ENCODE measurements at places on chromosomes 7 and 10.

DNA sequence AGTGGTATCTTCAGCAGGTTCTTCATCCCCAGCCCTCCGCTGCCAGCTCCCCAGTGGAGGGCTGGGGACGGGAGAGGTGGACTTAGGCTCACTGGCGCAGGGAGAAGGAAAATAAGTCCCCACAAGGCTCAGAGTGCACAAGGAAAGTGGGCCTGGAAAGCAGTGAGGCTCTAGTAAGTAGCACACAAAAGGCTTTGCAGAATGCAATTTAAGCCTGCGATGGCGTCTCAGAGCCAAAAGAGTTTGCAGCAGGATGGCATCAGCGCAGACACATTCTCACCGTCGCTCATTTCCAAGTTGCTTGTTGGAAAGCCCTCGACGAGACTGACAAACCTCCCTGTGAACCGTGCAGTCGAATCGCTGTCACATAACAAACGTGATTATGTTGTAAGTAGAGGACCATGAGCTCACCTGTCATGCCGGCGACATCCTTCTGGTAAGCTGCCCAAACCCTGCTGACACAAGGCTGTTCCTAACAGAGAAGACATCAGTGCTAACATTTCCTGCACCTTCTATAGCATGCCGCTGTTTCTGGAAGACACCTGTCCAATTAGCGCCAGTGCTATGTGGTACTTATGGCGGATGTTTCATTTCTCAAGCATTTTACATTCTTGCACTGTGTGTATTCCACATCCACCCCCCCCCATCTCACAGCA is 98.3 kb upstream of the NPVF start:
- no peaks in the 10 kb centered on the region for H3K36me3 ChIP-seq
- no peaks in the 10 kb centered on the region for H3K27me3 ChIP-seq
- no peak overlapping the region for H3K27ac ChIP-seq
- no peaks in the 10 kb centered on the region for H3K4me1 ChIP-seq

DNA sequence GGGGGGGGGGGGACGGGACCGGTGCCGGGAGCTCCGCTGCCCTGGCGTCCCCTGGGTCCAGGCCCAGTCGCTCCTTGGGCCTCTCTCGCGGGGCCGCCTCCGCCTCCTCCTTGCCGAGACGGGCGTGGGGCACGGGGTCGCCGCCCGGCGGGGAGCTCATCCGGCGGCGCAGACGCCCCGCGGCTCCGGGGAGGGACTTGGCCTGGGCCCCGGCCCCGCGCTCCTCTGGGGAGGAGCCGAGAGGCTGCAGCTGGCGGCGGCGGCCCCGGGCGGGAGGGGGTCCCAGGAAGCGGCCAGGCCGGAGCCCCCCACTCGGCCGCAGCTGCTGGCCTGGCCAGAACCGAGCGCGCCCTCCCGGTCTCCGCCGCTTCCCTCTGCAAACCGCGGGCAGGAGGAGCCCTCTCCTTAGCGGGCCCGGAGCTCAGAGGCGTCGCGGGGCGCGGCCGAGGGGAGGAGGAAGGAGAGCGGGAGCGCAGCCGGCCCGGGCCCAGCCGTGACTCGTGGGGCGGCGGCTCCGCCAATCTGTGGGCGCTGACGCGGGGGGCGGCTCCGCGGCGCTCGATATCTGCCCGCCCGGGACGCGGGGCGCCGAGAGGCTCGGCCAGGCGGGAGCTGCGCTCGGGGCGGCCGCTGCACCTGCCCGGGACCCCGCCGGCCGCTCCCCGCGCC is at the start of gene FAM20C:
Gene FAM20C, plus strand, starts transcription at position 591 of the 669 bp plus-strand sequence. CDS start 629 bp downstream, outside the sequence.
- H3K27ac ChIP-seq, result peak within 1 kb of the TSS; percentile 87
- H3K36me3 ChIP-seq, result peaks cover 19% of the 10 kb centered on the region
- DNase-seq, result peak; percentile 95
- peak within 1 kb of the TSS; percentile 53 for H3K4me3 ChIP-seq

DNA sequence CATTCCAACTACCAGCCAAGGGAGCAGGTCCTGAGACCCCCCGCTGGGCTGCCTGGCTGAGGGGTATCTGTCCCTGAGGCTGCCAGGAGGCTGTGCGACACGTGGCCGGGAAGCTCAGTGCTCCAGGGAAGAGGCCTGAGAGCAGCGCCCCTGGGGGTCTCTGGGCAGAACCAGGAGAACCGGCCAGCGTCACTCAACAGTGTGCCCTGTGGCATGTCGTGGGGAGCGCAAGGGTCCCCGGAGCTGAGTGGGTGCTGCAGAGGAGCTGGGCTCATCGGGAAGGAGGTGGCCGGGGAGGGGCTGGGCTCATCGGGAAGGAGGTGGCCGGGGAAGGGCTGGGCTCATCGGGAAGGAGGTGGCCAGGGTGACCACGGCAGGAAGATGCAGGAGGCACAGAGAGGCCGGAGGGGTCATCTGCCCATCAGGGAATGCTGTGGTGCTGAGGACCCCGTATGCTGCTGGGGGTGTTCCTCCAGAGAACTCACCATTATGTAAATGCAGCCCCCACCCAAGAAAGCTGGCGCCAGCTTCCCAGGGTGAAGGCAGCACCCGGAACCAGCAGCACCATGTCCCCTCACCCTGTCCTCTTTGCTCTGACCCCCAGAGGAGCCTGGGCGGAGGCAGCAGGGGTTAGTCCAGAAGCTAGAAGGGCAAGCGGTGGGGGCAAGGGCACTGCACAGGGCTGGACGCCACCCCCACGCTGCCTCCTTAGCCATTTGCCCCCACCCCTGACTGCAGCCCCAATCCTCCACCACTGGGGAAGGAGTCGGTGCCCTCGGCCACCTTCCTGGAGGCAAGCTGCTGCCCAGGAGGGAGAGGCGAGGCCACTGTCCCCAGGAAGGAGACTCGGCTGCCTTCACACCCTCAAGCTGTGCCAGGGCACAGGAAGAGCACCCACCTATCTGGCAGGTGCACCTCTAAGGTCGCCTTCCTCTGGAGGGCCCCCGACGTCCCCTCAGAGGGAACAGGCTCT is 33.3 kb downstream of the CALML3 start:
- no peaks in the 10 kb centered on the region for H3K27me3 ChIP-seq
- no peak overlapping the region for H3K4me3 ChIP-seq
- H3K4me1 ChIP-seq, result peaks cover 78% of the 10 kb centered on the region
- DNase-seq, result peak; percentile 64
- no peaks in the 10 kb centered on the region for H3K36me3 ChIP-seq
- H3K27ac ChIP-seq, result peak overlapping the region; percentile 77

- no peak overlapping the region for H3K4me3 ChIP-seq
- H3K4me1 ChIP-seq, result peaks cover 10% of the 10 kb centered on the region
- DNase-seq, result no peak
- H3K27ac ChIP-seq, result no peak overlapping the region
Observed at GRCh38 chr10:43264344-43264964, 2.4 kb downstream of the RASGEF1A start.

DNA sequence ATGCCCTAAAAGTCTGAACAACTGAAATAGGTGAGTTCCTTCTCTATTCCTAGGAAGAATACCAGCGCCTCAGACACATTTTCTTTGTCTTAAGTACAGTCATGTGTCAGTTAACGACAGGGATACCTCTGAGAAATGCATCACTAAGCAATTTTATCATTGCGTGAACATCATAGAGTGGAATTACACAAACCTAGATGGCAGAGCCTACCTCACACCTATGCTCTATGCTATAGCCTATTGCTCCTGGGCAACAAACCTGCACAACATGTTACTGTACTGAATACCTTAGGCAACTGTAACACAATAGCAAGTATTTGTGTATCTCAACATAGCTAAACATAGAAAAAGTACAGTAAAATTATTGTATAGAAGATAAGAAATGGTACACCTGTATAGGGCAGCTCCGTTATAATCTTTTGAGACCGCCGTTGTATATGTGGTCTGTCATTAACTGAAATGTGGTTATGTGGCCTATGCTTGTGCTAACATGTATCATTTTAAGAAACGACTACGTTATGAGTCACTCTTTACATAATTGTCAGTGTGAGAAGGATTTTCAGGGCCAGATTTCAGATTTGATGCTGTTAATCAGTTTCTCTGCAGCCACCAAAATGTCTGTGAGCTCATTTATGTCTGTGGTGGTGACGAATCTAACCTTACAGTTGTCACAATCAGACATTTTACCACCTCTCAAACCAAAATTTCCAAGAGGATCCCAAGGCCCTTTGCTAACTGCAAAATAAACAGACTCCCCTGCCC is 66.1 kb upstream of the STK17A start:
- H3K27ac ChIP-seq, result no peak overlapping the region
- no peaks in the 10 kb centered on the region for H3K4me1 ChIP-seq
- no peak for DNase-seq

- peaks cover 51% of the 10 kb centered on the region for H3K36me3 ChIP-seq
- no peaks in the 10 kb centered on the region for H3K27me3 ChIP-seq
- H3K4me1 ChIP-seq, result peaks cover 30% of the 10 kb centered on the region
- no peak overlapping the region for H3K27ac ChIP-seq
Observed at GRCh38 chr7:149620961-149621360, 123.4 kb upstream of the ZNF746 start.

- no peaks in the 10 kb centered on the region for H3K36me3 ChIP-seq
- no peak overlapping the region for H3K27ac ChIP-seq
- H3K27me3 ChIP-seq, result no peaks in the 10 kb centered on the region
- no peak for DNase-seq
- no peaks in the 10 kb centered on the region for H3K4me1 ChIP-seq
Observed at GRCh38 chr10:45136256-45136655, 135.5 kb downstream of the ZNF22 start.

- H3K27ac ChIP-seq, result no peak overlapping the region
- no peaks in the 10 kb centered on the region for H3K36me3 ChIP-seq
- peak; percentile 27 for DNase-seq
- peaks cover 14% of the 10 kb centered on the region for H3K4me1 ChIP-seq
- H3K27me3 ChIP-seq, result no peaks in the 10 kb centered on the region
Observed at GRCh38 chr7:1136841-1137516, 23.0 kb downstream of the ZFAND2A start.

GRCh38 chr7:169276-170172 is 22.8 kb upstream of the FAM20C start:
- DNase-seq, result peak; percentile 35
- H3K4me3 ChIP-seq, result no peak overlapping the region
- H3K27ac ChIP-seq, result no peak overlapping the region
- peaks cover 14% of the 10 kb centered on the region for H3K4me1 ChIP-seq
- no peaks in the 10 kb centered on the region for H3K27me3 ChIP-seq

DNA sequence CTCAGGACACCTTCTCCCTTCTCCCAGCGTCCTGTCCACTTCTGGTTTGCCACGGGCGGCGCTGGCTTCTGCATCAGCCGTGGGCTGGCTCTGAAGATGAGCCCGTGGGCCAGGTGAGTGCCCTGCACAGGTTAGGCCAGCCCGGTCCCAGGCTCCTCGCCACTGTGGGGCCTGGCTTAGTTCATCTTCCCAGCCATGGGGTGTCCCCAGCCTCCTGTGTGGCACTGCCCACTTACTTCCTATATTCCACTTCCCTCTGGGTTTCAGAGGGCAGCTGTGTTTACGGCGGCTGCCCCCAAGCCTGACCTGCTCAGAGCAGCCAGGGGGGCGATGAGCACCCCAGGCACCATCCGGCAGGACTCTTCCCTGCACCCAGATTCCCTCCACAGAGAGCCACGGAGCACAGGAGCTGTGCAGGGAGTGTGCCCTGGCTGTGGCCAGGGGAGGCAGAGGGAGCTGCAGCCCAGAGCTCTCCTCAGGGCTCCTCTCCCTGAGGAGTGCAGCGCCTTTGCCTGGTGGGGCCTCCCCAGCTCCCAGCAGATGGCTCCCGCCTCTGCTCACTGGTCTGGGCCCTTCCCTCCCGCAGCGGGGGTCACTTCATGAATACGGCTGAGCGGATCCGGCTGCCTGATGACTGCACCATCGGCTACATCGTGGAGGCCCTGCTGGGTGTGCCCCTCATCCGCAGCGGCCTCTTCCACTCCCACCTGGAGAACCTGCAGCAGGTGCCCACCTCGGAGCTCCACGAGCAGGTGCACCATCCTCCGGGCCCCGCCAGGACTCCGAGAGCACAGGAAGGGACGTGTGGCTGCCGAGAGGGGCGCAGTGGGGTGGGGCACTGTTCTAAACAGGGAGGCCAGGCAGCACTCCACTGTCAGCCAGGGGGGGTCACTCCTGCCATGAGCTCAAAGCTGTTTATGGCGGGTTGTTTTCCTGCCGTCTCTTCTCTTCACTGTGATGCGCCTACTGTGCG is 6.4 kb downstream of the LFNG start:
- H3K27ac ChIP-seq, result no peak overlapping the region
- no peak for DNase-seq
- H3K36me3 ChIP-seq, result no peaks in the 10 kb centered on the region
- H3K27me3 ChIP-seq, result peaks cover 34% of the 10 kb centered on the region
- H3K4me3 ChIP-seq, result no peak overlapping the region

GRCh38 chr7:28360739-28361138 is 51.6 kb upstream of the CREB5 start:
- no peak for DNase-seq
- no peaks in the 10 kb centered on the region for H3K4me1 ChIP-seq
- H3K4me3 ChIP-seq, result no peak overlapping the region
- no peak overlapping the region for H3K27ac ChIP-seq
- no peaks in the 10 kb centered on the region for H3K36me3 ChIP-seq

GRCh38 chr7:64733550-64734240 is 60.5 kb upstream of the ZNF138 start:
- H3K27me3 ChIP-seq, result no peaks in the 10 kb centered on the region
- no peaks in the 10 kb centered on the region for H3K4me1 ChIP-seq
- H3K36me3 ChIP-seq, result no peaks in the 10 kb centered on the region
- H3K27ac ChIP-seq, result no peak overlapping the region
- DNase-seq, result no peak

GRCh38 chr7:158284121-158284520 is 303.5 kb downstream of the PTPRN2 start:
- DNase-seq, result peak; percentile 40
- H3K4me1 ChIP-seq, result no peaks in the 10 kb centered on the region
- H3K27ac ChIP-seq, result no peak overlapping the region
- no peaks in the 10 kb centered on the region for H3K27me3 ChIP-seq
- H3K36me3 ChIP-seq, result no peaks in the 10 kb centered on the region

DNA sequence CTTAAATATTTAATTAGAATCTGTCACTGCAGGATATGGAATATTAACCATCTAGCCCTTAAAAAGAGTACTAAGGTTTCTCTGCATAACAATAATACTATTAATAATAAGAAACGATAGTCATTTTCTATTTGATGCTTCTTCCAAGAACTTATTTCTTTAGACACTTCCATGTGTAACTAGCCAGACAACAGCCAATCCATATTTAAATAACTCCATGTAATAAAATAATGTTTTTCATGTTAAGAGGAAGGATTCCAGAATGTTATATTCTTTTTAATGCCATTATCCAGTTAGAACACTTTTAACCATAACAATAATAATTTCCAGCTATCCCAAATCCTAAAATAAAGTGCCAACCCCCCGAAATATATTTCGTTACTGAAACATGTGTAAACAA is 170.1 kb upstream of the WNT16 start:
- DNase-seq, result no peak
- no peak overlapping the region for H3K4me3 ChIP-seq
- H3K27me3 ChIP-seq, result no peaks in the 10 kb centered on the region
- no peak overlapping the region for H3K27ac ChIP-seq
- peaks cover 5% of the 10 kb centered on the region for H3K4me1 ChIP-seq

DNA sequence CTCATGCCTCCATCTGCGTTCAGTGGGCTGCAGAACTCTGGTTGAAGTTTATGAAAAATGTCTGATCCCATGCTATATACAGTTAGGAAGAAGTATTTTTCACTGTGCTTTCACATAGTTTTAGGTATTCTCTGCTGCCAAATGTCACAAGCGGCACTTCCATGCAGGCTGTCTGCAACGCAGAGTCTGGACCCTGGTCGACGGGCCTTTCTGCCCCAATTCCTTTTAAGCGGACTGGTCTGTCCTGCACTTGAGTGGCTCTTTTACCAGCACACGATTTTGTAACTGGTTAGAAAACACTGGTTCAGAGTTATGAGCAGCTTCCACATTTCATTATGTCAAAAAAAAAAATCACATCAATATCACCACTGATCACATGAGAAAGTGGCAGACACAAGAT is 143.0 kb downstream of the DIP2C start:
- no peaks in the 10 kb centered on the region for H3K36me3 ChIP-seq
- no peaks in the 10 kb centered on the region for H3K27me3 ChIP-seq
- no peak for DNase-seq
- no peak overlapping the region for H3K4me3 ChIP-seq
- H3K4me1 ChIP-seq, result peaks cover 60% of the 10 kb centered on the region
